ENCODE measurements at places on chromosomes 2 and 18.

DNA sequence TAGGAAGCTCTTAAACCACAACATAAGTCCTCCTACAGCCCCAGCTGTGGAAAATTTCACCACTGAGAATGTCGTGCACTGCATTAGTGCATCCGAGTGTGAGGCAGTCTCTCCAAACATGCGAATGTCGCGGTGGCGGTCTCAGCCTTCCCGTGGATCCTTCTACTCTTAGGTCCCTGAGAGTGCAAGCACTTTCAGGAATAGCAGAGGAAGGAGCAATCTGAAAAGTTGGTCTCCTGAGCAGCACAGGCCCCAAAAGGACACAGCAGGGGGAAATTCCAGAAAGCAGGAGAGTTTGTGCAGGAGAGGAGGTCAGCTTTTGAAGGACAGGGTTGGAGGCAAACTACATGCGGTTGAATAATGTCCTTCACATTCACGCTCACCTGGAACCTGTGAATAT, 440.5 kb upstream of the SMIM21 start:
- DNase-seq = no peak

DNA sequence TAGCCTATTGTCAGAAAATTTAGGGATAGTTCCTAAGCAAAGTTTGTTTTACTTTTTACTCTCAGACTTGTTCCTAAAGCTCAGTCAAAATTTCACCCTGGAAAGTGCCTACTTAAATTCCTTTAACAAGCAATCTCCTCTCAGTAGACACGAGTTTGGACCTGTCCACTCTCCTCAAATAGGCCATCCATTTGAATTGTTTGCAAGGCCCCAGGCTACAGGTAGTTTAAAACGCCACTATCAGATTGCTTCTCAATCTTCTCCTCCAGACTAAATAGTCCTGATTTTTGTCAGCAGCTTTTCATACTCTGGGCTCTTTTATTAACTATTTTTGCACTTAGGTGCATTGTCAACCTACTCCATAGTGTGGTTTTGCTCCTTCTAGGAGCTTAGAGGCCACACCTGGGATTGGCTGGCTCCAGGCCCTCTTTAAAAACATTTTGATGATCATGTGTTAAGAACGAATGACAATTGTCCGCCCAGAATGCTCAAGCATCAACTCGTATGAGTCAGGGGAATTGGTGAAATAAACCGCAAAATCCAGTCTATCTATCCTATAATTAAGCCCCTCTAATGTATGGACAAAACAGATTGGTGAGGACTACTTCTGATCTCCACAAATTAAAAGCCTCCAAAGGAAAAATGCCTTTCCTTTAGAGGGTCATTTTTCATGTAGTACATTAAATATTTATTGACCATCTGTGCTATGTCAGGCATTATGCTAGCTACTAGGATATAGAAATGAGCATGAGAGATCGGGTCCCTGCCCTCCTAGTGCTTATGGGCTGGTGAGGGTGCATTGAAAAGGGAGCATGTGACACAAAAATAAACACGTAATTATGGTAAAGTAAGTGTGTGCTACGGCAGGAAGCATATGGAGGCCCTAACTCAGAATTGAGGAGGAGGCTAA, 333.8 kb upstream of the TNP1 start:
- DNase-seq = peak; percentile 61

DNA sequence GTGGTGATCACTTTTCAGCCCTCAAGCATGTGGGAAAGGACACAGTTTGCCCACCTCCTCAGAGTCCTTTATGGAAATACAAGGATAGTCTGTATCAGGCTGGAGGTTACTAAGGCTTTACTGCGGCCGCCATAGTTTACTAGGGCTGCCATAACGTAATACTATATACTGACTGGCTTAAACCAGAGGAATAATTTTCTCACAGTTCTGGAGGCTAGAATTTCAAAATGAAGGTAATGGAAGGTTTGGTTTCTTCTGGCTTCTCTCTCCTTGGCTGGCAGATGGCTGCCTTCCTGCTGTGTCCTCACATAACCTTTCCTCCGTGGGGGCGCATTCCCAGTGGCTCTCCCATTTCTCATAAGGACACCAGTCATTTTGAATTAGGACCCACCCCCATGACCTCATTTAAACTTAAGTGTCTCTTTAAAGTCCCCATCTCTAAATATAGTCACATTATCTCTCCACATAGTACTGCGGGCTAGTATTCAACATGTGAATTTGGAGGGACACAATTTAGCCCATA, 12.5 kb upstream of the ATIC start:
- DNase-seq = no peak

DNA sequence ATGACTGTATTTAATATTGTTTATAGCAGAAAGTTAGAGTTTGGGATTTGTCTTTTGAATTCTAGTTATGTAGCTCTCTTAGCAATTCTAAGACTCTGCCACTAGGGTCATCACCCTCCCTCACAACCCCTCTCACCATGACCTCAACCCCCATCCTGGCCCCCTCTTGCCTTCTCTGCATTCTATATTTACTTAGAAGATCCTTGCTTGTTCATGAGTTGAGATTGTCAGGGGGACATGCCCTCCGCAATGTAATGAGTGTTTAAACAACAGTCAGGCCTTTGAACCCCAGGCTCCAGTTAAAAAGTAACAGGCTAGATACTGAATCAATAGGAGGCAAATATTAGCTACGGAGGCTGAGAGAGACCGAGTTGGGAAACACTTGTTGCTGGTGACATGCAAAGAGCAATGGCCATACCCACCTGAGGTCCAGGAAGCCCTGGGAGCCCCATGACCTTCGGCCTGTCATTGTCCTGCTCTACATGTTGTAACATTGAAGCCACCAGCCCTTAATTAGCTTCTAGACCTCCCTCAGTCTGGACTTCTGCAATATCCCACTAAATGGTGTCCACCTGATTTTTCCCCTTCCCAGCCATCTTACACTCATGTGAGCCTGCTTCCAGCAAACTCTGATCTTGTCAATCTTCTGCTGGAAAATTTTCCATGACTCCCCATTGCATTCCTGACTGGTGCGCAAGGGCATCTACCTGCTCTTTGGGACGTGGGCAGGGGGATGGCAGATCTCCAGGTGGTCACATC, 221.1 kb downstream of the ALPK2 start:
- peak; percentile 18 for DNase-seq

- DNase-seq = no peak
Observed at GRCh38 chr18:58687871-58688308, 16.6 kb downstream of the MALT1 start.

- no peak for DNase-seq
Observed at GRCh38 chr2:40466935-40467572, 15.2 kb upstream of the SLC8A1 start.

GRCh38 chr18:6441200-6441599, 26.5 kb upstream of the L3MBTL4 start:
- no peak for DNase-seq

DNA sequence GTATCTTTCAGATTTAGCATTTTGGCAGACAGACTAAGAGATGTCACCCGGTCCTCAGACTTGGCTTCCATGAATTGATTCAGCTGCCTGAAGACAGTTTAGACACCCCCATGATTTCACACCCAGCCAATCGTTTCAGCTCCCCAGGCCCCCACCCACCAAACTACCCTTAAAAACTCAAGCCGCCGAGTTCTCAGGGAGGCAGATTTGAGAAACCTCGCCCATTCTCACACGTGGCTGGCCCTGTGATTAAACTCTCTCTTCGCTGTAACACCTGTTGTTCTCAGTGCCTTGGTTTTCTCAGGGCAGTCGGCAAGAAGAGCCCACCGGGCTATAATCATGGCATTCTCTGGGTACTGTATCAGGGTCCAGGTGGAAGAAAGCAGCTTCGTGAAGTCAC, 35.2 kb downstream of the UXS1 start:
- no peak for DNase-seq

DNA sequence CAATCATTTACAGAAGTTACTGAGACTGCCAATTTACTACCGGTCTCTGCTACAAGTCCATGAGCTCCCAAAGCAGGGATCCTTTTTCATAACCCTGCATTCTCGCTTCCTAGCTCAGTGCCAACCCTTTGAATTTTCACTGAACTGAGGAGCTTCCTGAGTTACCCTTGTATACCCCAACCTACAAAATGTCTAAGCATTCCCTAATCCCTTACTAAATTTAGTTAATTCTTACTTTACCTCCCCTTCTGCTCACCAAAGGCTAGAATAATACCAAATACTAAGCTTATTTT, 9.6 kb downstream of the MAT2A start:
- DNase-seq = no peak

- DNase-seq = peak; percentile 80
Observed at GRCh38 chr2:121080013-121080772, 204.8 kb downstream of the TFCP2L1 start.

DNA sequence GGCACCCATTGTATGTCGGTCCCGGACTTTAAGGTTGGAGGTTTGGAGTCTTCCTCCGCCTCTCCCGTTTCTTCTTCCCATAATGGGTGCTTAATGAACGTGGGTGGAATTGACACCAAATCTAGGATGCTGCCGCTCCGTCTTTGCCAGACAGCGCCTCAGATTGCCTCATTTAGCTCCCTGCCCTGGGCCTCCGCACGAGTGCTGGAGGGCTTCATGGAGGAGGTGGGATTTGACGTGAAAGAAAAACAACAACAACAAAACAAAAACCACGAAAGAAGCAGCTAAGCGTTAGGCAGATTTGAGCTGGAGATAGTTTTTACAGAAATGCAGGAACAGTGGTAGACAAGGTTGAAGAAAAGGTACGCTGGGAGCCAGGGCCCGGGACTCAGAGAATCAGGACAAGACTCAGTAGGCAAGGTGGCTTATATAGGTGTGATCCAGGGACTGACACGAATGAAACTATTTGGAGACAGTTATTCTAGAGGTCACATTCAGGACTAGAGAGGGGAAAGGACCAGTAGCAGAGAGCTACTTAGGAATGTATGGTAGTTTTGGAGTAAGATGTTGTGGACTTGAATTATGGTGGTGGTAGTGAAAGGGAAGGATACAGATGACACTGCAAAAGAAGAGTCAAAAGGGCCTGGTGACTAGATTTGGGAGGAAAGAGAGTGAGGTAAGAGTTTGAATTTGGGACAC, 605 bp downstream of the ZNF2 start:
- DNase-seq = no peak

GRCh38 chr2:193371200-193371599, 1176.5 kb upstream of the TMEFF2 start:
- peak; percentile 57 for DNase-seq

- no peak for DNase-seq
Observed at GRCh38 chr18:6357668-6358067, 57.0 kb downstream of the L3MBTL4 start.

- no peak for DNase-seq
Observed at GRCh38 chr2:211302676-211303075, 746.3 kb downstream of the CPS1 start.

DNA sequence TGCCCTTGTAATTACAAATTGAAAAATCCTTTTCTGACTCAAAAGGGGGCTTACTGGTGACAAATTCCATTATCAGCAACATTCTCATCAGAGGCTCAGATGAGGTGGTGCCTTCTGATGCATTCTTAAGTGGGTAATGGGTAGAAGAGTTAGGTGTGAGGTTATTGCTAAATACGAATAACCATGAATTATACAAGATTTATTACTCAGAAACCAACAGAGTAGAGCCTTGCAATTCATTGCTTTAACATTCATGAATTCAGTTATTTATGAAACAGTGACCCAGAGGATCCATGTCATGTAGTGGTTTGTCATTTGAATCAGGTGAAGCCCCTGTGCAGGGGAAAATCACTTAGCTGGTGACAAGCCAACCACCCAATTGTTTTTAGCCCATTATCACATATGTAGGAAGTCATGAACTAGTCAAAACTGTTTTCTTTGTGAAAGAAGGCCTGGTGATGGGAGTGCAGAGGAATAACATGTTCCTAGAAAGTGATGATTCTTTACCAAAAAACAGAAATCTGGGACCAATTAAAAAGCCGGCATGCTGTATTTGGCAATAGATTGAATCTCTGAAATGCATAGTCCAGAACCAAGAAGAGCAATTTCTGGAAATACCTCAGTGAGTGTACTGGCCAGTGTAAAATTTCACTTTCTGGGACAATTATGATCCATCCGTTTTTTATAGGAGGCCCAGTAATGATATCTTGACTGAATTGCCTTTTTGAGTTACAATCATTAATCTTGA, 70.2 kb downstream of the CRIM1 start:
- no peak for DNase-seq

- DNase-seq = no peak
Observed at GRCh38 chr2:158125756-158126498, 24.3 kb downstream of the UPP2 start.

- no peak for DNase-seq
Observed at GRCh38 chr2:184370954-184371353, 227.4 kb upstream of the ZNF804A start.

DNA sequence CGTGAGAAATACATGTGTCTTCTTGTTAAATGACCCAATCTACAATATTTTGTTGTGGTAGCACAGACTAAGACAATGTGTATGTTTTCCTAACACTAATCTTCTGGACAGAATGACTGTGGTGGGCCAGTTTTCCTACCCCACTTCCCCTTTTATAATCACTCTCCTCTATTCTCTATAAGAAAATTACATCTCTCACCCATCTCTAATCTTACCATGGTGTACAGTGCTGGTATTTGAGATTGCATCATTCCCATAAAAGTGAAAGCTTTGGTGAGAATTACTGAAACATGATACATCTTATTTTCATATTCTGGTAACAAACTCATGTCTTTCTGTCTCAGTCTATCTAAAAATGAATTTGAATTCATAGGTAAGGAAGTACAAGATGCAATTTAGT, 40.5 kb downstream of the CAVIN2 start:
- DNase-seq = no peak

- DNase-seq = no peak
Observed at GRCh38 chr18:22962004-22962403, 28.9 kb downstream of the RBBP8 start.

DNA sequence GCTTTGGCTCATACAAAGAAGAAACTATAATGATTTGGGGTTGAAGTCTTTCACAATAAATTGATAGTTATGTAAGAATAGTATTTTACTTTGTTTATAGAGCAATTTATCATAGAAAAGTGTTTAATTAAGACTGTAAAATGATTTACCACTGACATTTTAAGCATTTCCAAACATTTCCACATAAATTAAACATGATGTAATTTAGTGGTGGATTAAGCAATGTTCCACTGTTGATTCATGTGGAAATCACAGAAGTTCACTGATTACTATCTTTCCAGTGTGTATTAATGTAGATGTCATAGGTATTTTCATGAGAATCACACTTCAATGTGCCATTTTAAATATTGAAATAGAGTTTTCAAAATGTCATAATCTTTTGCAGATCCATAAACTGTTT, 40.1 kb upstream of the GRB14 start:
- DNase-seq = no peak

DNA sequence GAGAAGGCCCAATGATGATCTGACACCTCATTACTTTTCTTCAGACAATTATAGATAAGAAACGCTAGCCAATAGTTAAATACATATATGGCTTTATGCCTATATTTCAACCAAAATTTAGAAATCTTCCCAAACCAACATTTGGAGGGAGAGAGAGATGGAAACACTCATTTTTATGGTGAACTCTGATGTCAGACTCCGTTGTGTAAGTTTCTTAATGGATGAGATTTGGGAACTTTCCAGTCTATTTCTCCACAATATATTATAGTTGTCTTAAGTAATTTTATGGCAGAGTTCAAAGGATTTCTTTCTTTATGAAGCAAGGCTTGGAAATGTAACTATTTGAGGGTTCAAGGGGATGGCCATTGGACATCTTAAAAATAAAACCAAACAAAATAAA, 407.0 kb downstream of the DCC start:
- DNase-seq = no peak

GRCh38 chr2:120635146-120635545, 100.5 kb upstream of the GLI2 start:
- DNase-seq = peak; percentile 46

GRCh38 chr2:67159929-67160328, 237.2 kb upstream of the ETAA1 start:
- DNase-seq = no peak
